ENCODE measurements at places on chromosomes 2 and 18.

DNA sequence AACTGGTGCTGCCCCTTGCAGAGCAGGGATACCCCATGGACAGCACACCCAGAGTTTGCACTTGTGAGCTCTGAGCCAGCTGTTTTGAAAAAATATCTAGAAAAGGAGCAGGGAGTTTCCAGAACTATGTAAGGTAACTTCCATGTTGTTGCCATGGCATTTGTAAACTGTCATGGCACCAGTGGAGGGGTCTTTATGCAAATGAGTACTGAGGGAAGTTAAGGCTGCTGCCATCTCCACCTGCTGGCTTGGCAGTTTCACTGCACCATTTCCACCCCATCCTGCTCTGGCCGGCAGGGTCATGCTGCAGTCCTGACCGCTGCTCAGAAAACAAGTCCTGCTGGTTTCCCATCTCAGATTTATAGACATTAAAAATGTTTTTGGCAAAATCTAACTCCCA lies 52.3 kb upstream of the SNTG2 start:
- DNase-seq: no peak

- no peak for DNase-seq
Measured at GRCh38 chr2:235445116-235445515, 48.7 kb upstream of the AGAP1 start.

DNA sequence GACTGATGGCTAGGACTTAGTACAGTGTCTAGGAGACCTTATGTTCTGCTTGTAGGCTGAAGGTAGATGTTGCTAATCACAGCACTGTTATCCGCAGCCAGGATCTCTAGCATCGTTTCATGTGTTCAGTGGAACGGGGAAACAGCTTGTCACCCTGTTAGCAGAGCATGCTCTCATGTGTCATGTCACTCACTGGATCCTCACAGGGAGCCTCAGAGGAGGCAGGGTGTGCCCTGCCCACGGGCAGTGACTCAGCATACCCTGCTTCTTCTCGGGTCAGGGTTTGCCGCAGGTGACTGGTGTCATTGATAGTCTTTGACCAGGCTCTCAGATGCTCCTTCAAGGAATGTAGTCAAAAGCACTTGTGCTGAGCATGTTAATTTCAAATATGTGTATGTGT lies 44.4 kb downstream of the RPIA start:
- no peak for DNase-seq

DNA sequence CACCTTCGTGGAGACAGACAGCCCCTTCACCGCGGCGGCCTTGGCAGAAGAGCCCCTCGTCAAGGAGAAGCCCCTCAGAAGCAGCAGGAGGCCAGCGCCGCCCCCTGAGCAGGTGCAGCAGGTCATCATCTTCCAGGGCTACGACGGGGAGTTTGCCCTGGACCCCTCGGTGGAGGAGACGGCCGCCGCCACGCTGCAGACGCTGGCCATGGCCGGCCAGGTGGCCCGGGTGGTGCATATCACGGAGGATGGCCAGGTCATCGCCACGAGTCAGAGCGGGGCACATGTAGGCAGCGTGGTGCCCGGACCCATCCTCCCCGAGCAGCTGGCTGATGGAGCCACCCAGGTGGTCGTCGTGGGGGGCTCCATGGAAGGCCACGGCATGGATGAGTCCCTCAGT lies 145.7 kb downstream of the PTGR3 start:
- DNase-seq: no peak
